Cortex of kidney (tissue), 1 donor: ENCODE measurements at places on chromosomes 3 and 15.

DNA sequence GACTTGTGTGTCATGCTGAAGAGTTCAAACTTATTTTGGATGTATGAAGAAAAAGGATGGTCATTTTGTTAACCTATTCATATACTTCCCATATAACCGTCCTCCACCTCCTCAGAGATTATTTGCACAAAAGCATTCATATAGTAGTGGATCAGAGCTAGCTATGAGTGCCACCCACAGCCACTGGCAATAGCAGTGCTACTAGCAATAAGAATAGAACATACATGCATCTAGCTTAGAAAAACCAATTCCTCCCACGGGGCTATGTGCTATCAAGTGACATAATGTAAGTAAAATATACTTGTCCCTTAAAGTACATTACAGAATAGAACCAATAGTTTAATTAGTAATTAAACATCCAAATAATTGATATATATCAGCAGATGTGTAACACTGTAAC is 10.3 kb upstream of the ZBED2 start:
- no peak for DNase-seq

DNA sequence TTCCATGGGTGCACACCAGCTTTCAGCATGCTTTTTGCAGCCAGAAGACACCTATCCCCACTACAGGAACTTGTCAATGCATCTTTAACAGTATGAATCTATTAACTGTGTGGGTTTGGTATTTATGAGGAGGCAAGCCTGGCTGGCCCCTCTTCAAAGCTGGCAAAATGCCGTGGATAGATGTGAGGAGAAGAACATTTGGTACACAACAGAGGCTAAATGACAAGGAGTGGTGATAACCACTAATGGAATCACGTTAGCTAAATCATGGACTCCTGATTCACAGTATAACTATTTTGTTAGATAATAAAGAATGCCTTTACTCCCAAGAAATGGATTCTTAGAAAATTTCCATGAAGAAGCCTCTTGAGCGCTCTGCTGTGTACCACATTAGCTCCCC is 187.2 kb downstream of the CLSTN2 start:
- no peak for DNase-seq

DNA sequence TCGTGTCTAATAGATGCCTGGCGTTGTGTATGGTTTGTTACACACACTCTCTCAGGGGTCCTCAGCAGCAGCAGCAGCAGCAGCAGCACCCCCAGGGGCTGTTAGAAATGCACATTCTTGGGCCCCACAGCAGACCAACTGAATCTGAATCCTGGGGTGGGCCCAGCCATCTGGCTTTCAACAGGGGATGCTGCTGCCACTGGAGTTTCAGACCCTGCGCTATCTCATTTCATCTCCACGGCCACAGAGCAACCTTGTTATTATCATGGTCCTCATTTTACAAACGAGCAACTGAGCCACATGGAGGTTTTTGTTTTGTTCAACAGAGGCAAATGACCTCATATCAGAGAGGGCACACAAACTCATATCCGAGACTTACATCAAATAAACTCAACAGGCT is 47.7 kb downstream of the MGLL start:
- DNase-seq = no peak

DNA sequence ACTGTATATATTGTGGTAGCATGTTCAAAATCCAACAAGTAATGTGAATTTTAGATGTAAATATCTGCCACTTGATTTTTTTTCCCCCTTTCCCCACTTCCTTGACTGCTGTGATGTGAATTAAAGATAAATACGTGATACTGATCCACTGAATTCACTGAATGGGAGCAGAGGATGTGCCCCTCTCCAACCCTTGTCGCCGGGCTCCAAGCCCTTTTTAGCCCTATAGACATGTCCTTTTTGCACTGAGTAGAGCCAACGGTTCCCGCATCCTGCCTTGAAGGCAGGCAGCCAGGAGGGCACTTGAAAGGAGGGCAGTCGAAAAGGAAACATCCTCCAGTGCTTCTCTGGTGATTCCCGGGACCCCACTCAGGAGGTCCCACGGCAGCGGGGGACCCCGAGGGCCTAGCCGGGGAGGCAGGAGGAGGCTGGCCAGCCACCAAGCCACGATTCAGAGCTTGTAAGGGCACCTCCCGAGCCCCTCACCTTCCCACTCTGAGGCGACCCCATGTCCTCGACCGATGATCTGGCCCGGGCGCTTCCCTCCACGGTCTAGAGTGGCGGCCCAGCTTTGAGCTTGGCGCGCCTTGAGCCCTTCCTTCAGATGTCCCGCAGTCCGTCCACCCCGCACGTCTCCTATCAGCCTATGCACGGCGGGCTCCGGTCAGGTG is 901 bp upstream of the MANF start:
- DNase-seq = no peak

- DNase-seq = no peak
Measured at GRCh38 chr3:126926684-126927400, 56.1 kb upstream of the PLXNA1 start.

DNA sequence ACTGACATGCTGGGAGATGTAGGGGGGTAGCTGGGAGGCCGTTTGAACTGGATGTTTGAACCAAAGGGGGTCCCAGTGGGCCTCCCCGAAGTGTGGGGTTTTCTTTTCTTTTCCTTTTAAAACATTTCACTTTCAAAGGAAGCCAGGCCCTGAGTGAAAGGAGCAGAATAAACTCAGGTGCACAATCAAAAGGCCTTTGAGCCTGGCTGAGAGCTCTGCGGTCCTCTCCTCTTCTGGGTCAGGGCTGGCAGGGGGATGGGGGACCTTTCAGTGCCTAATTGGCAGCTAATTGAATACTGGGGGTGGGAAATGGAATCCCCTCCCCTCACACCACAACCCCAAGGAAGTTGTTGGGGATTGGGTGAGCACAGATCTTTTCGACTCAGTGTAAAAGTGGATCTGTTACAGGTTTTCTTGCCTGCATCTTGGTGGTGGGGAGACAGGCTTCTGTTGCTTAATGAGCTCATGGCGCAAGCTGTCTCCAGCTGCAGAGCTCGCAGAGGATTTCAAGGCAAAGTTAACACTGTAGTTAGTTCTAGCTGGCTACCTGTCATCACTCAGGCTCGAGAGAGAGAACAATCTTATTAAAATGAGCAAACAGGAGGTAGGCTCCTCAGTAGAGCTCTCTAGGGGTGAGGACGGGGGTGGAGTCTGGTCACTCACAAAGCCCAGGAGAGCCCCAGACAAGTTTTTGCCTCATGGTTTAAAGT is 132.6 kb downstream of the RAB11A start:
- DNase-seq = no peak

DNA sequence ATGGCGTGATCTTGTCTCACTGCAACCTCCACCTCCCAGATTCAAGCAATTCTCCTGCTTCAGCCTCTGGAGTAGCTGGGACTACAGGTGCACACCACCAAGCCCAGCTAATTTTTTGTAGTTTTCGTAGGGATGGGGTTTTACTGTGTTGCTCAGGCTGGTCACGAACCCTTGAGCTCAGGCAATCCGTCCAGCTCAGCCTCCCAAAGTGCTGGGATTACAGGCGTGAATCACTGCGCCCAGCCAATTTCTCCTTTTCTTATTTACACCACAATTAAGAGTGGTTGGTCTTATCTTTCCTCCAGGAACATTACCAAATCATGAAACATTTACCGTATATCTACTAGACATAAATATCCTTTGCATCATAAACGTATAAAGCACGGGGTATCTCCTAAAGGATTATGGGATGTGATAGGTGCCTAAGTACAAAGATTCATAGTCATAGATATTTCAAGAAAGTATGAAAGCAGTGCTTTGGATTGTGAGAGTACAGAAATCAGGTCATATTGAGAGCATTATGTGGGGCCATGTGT is 194.5 kb downstream of the RBMS3 start:
- DNase-seq = no peak
